ENCODE measurements at places on chromosomes 1 and 21.

GRCh38 chr1:36345353-36345752 is 21.9 kb upstream of the EVA1B start:
- DNase-seq = no peak

DNA sequence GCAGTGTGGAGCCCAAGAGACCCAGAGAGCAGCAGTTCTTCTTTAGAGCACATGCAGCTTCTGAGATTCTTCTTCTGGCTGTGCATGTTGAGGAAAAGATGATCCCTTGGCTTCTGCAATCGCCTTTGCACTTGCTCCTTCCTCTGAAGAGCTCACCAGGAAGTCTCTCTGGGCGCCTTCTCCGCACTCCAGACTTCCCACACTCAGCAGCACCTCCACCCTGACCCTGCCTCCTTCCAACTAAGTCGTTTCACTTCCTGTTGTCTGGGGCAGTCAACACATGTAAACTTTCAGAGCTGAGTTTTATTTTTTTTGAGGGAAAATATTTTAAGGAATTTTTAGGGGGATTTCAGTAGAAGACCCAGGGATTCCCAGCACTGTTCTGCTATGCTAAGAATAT is 73.4 kb upstream of the F3 start:
- no peak for DNase-seq

DNA sequence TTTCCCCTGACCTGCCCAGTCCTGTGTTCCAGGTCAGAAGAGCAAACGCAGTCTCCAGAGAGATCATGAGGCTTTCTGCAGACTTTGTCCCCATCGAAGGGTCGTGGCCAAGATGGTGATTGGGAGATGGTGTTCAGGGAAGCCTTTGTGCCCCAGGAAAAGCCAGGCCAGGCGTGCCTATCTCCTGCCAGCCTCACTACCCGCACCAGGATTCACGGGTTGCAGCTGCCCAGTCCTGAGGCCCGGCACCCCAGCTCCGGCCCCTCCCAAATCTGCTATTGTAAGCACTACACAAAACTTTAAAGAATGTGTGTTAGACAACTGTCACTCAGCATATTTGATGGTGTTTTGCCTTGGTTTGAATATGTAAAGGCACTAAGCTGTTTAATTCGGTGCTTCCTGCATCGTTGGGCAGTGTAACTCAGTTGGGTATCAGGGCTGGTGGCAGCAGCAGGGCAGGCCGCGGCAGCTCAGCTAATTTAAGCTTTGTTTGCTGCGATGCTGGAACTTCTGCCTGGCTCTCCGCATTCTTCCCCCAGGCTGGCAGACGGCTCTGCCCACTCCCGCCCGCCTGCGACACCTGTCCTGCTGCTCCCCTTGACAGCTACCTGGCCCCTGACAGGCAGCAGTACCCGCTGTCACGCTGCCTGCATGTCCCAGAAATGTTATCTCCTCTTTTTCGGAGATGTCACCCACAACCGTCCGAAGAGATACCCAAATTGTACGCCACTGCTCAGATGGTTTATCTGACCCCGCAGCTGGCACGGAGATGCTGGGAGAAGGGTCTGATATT is 209.0 kb upstream of the VAMP3 start:
- no peak for DNase-seq

GRCh38 chr1:27627061-27627460 is 7.9 kb downstream of the FGR start:
- DNase-seq = no peak

DNA sequence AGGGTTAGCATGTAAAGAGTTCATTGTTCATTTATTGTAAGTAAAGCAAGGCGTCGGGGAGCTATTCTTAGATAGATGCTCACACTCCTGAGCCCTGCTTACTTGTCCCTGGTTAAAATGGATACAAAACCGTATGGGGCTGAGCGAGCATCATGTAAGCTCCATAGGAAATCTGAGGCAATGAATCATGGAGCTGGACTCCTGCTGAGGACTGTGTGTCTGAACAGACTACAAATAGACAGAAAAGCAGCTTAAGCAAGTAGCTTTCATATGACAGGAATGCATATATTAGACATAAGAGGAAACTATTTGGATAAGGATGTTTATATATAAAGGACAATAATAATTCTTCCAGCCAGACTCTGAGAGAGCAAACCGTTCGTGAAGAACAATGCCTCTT is 604.9 kb upstream of the PTBP2 start:
- DNase-seq = no peak

DNA sequence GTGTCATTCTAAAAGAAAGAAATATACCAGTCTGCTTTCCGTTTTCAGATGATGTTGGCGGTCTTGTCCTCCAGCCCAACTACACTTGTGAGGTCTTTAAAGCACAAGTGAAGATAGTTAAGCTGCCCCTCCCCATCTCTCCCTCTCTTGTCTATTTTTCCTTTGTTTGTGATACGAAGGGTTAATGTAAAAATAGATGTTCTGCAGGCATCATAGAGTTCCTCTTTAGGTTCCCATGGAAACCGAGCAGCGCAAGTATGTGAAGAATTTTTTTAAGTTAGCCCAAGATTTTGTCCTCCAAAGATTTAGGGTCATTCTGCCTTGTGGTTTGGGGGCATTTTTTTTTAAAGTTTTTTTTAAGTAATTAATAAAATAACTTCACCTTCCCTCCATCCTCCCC is 232.4 kb upstream of the AJAP1 start:
- DNase-seq = no peak

- DNase-seq = no peak
These were observed 2.1 kb downstream of the SAMD11 start for GRCh38 chr1:925561-926421.

DNA sequence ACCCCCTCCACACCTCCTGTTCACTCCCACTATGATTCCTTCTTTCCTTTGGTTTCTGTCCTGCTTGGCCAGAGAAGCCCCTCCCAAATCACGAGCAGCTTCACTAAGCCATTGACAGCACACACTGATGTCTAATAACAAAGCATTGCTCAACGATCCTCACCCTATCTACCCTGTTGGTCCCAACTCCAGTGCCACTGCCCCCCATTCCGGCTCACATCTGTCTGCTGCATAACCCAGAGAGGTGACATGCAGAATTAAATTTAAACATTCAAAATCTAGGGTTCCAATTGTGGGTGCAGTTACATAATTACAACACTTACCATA is 236.9 kb downstream of the TTLL7 start:
- DNase-seq = no peak

All from head of caudate nucleus (tissue), 42 donors.